ENCODE measurements at places on chromosomes 5 and 9.

GRCh38 chr5:14727928-14728458 is 63.5 kb downstream of the OTULIN start:
- DNase-seq: no peak

DNA sequence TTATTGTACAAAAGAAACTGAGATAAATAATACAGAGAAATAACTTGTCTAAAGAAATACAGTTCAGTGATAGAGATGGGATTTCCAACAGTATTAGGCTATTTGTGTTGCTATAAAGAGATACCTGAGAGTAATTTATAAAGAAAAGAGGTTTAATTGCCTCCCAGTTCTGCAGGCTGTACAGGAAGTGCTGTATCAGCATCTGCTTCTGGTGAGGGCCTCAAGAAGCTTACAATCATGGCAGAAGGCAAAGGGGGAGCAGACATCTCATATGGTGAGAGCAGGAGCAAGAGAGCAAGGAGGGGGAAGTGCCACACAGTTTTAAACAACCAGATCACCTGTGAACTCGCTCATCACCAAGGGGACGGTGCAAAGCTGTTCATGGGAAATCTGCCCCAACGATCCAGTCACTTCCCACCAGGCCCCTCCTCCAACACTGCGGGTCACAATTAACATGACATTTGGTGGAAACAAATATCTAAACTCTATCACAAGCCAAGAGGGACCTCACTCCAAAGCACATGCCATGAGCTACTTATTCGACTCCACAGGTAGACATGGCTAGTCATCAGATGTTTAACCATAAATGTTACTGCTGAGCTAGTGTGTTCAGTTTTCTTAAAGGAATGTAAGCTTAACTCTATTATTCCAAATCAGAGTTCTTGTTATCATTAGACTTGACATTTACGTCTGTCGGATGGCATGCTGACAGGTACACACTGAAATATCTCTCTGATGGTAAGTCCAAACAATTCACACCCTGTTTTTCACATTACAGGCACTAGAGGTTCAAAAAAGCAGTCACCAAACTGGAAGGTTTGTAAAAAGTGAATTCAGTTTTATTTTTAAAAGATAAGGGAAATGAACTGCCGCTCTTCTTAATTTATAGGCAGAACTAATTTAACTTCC is 82.2 kb downstream of the AUH start:
- no peak for DNase-seq

DNA sequence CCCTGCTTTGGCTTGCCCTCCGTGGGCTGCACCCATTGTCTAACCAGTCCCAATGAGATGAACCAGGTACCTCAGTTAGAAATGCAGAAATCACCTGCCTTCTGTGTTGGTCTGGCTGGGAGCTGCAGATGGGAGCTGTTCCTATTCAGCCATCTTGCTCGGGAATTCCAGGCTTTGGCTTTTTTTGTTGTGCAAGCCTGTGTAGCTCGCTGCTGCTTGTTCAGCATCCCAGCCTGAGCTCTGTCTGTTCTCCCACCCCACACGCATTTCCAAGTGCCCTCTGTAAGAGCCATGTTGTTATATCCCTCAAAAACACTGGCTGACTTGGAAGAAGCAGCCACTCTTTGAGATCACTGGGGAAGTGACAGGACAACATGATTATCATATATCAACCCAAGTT is 101.6 kb upstream of the DPYSL3 start:
- DNase-seq: peak; percentile 10

GRCh38 chr9:72579880-72580550 is 58.6 kb downstream of the TMC1 start:
- DNase-seq: no peak

GRCh38 chr5:76225336-76225735 is 142.2 kb downstream of the SV2C start:
- no peak for DNase-seq

DNA sequence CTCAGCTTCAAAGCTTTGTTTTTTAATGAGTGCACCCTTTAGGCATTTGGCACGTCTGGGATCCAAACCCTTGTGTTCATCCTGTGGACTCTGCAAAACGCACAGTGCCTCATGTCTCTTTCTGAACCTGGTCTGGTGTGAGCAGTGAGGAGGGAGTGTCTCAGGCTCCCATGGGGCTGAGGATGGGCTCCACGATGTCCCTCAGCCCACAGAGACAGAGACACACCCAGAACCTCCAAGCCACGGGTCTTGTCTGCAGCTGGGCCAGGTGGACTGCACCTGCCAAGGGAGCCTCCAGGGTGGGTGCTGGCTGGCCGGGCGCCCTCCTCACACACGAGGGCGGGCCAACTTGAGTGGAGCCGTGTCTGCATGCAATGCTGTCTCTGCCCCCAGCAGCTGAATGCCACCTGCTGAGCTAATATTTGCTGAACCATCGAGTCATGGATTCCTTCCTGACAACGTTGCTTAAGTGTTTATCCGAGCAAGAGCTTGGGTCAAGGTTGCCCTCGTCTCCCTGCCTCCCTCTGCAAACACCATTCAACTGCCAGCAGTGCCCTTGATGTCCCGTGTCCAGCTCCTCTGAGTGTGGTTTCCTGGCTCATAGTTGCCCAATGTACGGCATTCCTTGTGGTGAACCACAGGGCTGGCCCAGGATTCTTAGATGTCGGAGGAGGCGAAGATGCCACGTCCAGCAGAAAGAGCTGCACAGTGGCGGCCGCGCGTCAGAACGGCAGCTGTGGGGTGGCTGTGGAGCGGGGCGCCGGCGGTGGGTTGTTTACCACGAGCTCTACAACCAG is 31.4 kb upstream of the LPCAT1 start:
- DNase-seq: peak; percentile 39

DNA sequence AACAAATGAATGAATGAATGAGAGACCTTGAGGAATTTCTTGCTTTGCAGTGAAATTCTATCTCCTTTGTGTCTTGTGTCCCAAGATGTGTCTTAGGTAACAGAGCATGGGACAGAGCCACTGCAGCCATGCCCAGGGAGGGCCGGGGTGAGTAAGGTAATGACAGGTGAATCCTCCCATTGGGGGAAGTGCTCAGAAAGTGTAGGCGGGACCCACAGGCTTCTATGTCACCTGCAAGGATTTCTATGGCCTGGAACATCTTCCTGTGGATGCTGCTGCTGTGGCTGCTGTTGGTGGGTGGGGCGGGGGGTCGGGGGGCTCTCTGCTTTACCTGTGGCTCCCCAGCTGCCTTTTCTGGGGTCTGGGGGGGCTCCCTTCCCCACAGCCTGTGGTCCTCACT is 133.6 kb upstream of the IER5L start:
- no peak for DNase-seq

GRCh38 chr5:151448038-151448985 is 909 bp downstream of the SLC36A1 start:
- no peak for DNase-seq

DNA sequence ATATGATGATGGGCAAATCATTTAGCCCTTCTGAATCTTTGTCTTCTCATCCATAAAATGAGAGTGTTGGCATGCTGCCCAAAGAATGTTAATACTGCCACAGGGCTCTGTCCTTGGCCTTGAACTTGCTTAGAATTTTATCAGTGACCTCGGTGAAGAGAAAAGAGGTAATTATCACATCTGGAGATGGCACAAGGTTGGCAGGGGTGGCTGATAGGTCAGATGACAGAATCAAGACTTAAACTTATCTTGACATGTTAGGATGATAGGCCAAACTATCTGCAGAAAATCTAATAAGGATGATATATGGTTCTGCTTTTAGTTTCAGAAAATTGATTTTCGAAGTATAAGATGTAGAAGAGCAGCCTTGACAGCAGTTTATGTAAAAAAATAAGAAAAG is 599.1 kb upstream of the CLINT1 start:
- no peak for DNase-seq

- peak; percentile 87 for DNase-seq
Measured at GRCh38 chr5:10635257-10635866, 71.5 kb downstream of the ANKRD33B start.

- DNase-seq: no peak
Measured at GRCh38 chr9:109051733-109052132, 38.4 kb upstream of the CTNNAL1 start.

DNA sequence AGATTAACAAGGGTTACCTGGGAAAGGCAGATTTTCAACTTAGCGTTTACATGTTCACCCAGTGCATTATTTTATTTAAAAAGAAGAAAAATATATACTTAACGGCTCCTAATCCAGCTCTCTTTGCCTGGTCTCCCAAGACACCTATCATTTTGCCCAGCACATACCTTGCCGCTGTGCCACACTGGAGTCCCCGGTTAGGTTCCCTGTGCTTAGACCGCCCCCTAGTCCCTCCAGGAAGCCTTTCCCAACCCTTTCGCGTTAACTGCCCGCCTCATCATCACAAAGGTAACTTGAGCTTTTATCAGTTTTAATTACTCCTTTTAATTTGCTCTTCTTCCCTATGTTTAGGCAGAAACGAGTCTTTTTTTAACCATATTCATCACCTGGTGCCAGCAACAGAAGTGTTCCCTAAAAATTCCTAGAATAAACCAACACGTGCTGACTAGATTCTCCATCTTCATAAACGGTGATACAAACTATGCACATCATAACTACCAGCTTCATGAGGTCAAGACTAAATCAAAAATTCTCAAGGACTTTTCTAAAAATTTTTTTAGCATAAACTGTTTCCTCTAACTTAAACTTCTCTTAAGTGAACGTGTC is 19.7 kb downstream of the DNAJA1 start:
- DNase-seq: no peak

- DNase-seq: no peak
Measured at GRCh38 chr5:167639766-167640165, 651.7 kb upstream of the WWC1 start.

GRCh38 chr5:143336485-143336884 is 67.0 kb downstream of the NR3C1 start:
- no peak for DNase-seq

- DNase-seq: no peak
Measured at GRCh38 chr9:77750981-77751340, 102.8 kb upstream of the GNA14 start.

GRCh38 chr5:52961274-52961681 is 27.9 kb upstream of the ITGA2 start:
- DNase-seq: no peak

DNA sequence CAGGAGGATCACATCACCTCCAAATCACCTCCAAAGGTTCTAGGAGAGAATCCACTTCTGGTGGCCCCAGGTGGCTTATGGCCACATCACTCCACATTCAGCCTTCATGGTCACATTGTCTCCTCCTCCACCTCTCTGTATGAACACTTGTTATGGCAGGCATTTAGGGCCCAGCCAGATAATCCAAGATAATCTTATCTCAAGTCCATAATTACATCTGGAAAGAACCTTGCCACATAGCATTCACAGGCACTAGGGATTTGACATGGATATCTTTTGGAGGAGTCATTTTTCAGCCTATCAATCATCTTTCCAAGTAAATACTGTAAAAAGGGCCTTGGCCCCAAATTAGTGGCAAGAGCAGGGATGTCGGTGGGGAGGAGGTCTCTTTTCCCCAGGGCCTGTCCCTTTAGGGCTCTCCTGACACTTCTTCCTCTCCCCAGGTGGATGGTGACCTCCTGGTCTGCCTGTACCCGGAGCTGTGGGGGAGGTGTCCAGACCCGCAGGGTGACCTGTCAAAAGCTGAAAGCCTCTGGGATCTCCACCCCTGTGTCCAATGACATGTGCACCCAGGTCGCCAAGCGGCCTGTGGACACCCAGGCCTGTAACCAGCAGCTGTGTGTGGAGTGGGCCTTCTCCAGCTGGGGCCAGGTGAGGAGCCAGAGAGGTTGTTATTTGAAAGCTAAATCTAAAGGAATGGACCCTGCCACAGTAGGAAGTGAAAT is 140.9 kb downstream of the SAXO1 start:
- no peak for DNase-seq

GRCh38 chr5:25029004-25029403 is 384.2 kb upstream of the CDH10 start:
- no peak for DNase-seq

GRCh38 chr9:135363596-135363995 is 116.0 kb upstream of the PPP1R26 start:
- no peak for DNase-seq

DNA sequence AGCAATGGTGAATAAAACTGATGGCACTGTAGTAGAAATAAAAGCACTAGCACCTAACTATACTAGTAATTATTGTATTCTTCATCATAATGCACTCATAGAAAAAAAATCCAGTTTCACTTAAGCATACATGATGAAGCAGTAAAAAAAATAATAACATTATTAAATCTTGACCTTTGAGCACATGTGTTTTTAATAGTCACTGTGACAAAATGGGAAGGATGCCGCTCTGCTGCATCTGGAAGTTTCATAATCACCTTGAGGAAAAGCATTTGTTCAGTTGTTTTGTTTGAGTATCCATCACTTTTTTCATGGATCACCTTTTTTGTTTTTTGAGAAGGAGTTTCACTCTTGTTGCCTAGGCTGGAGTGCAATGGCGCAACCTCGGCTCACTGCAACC is 13.2 kb downstream of the OR2K2 start:
- no peak for DNase-seq

GRCh38 chr5:140073296-140073695 is 30.2 kb upstream of the NRG2 start:
- peak; percentile 45 for DNase-seq

DNA sequence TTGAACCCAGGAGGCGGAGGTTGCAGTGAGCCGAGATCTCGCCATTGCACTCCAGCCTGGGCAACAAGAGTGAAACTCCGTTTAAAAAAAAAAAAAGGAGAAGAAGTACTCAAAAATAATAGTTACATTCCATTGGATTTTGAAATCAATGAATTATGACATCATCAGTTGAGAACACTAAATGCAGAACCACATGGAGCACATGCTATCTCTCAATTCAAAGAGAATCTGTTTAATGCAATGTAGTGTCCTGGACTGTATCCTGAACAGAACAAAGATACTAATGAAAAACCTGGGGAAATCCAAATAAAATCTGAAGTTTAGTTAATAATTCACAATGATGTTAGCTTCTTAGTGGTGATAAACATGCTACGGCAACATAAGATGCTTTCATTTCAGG is 20.3 kb downstream of the CDC14B start:
- DNase-seq: no peak

DNA sequence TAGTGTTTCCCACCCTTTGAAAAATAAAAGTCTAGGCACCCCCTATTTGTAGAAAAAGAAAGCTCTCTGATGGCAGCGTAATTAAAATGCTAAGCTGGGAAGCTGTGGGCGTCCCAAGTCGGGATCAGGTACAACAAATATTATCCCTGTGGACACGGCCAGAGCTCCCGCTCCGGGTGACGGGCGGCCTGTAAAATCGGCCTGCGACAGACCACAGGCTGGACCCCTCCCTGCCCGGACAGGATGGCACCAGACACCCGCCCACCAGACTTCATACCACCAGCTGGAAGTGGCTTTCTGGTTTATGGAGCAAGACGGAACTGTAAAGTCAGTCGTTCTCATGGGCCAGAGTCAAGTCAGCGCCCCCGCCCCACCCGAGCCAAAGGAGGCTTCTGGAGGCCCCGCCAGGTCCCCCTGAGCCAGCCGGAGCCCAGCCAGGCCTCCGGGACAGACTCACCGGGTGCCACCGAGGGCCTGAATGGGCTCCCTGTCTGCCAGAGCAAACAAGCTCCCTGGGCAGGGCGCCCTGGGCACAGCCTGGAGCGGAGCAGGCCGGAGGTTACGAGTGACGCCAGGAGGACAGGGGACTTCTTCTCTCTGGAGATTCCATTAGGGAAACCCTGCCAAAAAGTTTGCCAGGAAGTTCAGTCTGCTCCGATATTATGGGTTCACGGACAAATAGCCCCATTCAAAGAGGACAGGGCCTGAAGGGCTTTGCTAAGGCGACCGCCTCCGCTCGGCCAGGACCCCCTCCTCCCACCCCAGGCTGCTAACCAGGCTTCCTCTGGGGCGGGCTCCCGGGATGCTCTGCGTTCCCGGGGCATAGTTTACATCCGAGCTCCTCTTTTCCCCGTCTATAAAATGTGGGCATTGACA is 173.7 kb downstream of the ERCC6L2 start:
- DNase-seq: no peak
